ENCODE measurements at places on chromosomes 7 and 10. TPM values are rescaled to one million over a fixed set of nuclear protein-coding genes. Genes with fewer than 3 reads are reported as not detected.

The FAM241B gene
- 9.5 TPM for polyA plus RNA-seq

The CTAGE8 gene
- not detected for polyA plus RNA-seq

DNA sequence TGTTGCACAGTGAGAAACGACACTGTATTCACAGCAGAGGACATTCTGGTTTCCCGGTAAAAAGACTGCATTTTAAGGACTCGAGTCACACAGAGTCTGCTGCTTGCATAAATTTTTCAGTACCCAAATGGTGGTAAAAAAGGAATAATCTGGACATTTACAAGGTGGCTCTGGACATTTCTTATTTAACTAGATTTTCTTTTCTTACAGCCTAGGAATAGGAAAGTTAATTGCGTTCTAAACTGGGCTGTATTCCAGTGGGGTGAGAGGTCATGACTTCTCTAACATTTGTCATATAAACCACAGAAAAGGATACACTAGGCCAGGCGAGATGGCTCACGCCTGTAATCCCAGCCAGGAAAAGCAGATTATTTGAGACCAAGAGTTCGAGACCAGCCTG lies 237.5 kb upstream of the KLF6 start:
- H3K27ac ChIP-seq = no peak overlapping the region
- H3K27me3 ChIP-seq = peaks cover 15% of the 10 kb centered on the region
- H3K36me3 ChIP-seq = no peaks in the 10 kb centered on the region
- no peak for DNase-seq

DNA sequence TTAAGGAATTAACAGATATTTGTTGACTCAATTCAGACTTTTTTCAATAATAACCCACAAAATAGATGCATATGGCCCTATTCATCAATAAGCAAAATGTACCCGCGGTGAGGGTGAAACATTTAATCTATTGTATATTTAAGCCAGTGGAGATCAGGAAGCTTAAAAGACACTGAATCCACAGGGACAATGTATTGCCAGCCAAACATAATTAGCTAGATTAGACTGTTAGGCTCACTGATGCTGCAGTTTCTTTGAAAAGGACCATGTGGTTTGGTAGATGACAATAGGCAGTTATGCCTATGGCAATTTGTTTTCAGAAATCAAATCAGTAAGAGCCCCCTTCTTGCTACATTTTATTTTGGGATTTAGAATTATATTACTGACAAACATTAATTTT lies 87.3 kb upstream of the PLXDC2 start:
- no peak overlapping the region for H3K27ac ChIP-seq
- no peaks in the 10 kb centered on the region for H3K4me1 ChIP-seq
- H3K36me3 ChIP-seq = no peaks in the 10 kb centered on the region
- H3K4me3 ChIP-seq = no peak overlapping the region
- H3K27me3 ChIP-seq = no peaks in the 10 kb centered on the region
- DNase-seq = no peak

DNA sequence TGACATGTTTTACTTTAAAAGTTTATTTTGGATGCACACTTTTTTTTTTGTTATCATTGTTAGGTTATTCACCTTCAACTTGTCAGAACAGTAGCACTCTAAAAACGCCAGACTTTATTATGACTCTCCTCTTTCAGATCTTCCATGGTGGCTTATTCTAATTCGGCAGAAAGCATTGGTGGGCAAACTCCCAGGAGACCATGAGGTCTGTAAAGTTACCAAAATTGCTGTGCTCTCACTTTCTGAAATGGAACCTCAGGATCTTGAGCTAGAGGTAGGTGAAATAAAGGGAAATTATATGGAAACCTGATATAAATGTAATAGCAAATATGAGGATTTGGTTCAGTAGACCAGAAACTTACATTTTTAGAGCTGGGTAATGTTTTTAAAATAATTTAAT lies 55.6 kb downstream of the INPP5F start:
- H3K36me3 ChIP-seq = no peaks in the 10 kb centered on the region
- H3K27me3 ChIP-seq = no peaks in the 10 kb centered on the region
- H3K27ac ChIP-seq = no peak overlapping the region
- no peak for DNase-seq

- H3K4me1 ChIP-seq = peaks cover 25% of the 10 kb centered on the region
- no peaks in the 10 kb centered on the region for H3K36me3 ChIP-seq
- no peak for DNase-seq
- H3K4me3 ChIP-seq = no peak overlapping the region
- H3K27ac ChIP-seq = no peak overlapping the region
These were observed 6.0 kb upstream of the MUC12 start for GRCh38 chr7:100963386-100963785.

- peak; percentile 43 for DNase-seq
- no peaks in the 10 kb centered on the region for H3K36me3 ChIP-seq
- H3K4me1 ChIP-seq = no peaks in the 10 kb centered on the region
- H3K4me3 ChIP-seq = no peak overlapping the region
- H3K27ac ChIP-seq = no peak overlapping the region
These were observed 50.9 kb downstream of the AASS start for GRCh38 chr7:122092964-122093797.

DNA sequence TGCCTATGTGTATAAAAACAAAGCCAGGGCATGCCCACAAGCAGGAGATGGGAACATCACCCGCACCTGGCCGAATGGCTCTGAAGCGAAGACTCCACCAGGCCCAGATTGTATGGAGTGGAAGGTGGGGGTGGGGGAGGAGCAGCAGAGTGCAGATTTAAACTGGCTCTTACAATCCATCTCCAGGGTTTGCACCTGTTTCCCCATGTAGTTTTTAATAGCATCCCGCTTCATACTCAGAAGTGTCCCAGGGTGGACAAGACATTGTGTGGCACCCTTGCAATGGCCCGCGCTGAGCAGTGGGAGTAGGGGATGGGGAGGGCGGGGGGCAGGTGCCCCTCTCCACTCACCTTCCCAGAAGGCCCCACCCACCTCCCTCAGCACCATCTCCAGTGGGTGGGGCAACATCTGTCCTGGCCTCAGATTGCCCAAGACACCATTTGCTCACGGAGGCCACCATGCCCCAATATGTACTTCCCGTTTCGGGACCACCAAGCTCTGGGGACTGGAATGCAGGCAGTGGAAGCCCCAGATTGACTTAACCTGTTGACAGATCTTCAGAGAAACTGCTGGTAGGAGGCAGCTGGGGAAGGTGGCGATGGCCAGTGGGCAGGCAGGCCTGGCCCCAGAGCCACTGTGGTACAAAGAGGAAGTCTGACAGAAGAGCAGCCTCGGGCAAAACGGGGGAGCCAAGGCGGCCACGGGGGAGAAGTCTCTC lies 23.0 kb downstream of the VSIR start:
- no peak overlapping the region for H3K4me3 ChIP-seq
- peaks cover 92% of the 10 kb centered on the region for H3K4me1 ChIP-seq
- no peak for DNase-seq
- H3K27me3 ChIP-seq = peaks cover 7% of the 10 kb centered on the region

DNA sequence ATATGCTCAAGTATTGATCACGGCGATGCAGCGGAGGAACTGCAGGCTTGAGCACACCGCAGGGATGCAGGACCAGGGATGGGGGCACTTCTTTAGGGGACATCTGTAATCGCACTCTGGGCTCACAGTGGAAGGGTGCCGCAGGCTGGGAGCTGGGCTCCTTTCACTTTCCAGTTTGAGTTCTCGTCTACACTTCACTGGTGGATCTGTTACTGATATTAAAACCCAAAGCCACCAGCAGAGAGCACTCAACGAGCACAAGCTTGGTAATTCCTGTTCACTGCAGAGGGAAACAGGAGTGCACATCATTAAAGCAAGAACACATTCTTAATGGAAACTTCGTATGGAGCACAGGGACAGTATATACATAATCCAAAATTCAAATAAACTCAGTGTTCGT lies 91.3 kb downstream of the PARD3 start:
- DNase-seq = no peak
- H3K36me3 ChIP-seq = no peaks in the 10 kb centered on the region
- no peaks in the 10 kb centered on the region for H3K4me1 ChIP-seq
- no peaks in the 10 kb centered on the region for H3K27me3 ChIP-seq

DNA sequence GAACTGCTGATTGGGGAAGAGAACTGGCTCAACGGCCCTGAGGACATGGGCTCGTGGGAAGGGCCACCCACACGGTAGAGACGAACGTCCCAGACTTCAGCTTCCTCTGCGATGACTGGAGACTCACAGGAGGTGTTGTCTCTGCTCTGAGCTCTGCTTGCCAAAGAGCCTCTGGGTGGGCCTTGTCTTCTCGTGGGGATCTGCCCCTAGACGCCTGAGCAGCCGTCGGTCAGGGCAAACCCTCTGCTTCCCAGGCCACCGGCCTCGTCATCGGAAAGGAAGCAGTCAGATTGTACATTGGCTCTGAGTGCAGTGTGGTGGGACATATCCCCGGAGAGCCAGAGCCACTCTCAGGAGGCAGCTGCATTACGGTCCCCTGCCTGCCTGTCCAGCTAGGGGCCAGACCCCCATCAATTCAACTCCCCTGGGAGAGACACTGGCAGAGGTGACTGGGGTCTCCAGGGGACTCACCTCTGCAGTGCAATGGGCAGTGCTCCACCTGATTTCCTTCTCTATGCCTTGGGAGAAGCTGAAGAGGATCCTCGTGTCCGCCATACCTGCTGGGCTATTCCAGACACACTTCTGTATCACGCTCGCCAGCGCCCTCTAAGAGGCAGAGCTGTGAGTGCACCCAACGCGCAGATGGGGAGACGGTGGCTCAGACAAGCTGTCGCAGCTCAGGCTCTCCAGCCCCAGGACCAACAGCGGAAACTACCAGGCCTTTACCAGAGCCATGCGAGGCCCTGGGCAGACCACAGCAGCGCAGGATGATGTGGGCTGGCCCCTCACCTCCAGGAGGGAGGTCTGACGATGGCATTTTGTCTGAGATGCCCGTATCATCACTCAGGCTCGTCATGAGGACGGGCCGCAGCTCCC lies 227.4 kb downstream of the TCERG1L start:
- H3K4me1 ChIP-seq = no peaks in the 10 kb centered on the region
- no peak overlapping the region for H3K27ac ChIP-seq
- peaks cover under 1% of the 10 kb centered on the region for H3K27me3 ChIP-seq
- no peaks in the 10 kb centered on the region for H3K36me3 ChIP-seq
- H3K4me3 ChIP-seq = no peak overlapping the region

DNA sequence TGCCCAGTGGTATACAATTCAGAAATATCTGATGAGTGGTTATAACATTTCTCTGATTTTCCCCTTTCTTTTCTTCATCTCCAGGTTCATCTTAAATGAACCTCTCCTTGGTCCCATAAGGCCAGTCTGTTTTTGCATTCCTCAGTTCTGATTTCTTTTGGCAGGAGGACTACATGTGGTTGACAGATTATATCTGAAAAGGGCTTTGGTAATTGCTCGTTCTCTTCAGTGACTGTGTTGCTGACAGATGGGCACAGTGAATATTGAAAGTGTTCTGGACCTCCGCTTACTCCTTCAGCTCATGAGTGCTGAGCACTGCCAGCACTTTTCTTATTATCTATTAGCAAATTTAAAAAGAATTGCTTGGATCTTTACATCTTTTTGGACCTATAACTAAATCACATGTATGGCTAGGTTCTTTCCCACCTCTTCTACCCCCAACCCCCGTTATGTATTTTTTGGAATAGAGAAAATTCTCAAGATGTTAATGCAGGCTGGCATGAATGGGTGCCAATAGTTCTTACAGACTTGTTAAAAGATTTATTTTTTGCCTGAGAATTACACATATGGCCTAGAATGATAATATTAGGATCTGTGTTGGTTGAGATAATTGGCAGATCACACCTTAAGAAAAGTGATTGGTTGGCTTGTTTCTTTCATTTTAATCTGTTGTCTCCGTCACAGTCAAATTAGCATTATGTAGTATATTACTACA lies 323.0 kb downstream of the EXOC4 start:
- H3K27me3 ChIP-seq = no peaks in the 10 kb centered on the region
- H3K4me3 ChIP-seq = no peak overlapping the region
- H3K4me1 ChIP-seq = no peaks in the 10 kb centered on the region
- DNase-seq = no peak
- H3K27ac ChIP-seq = no peak overlapping the region
- H3K36me3 ChIP-seq = no peaks in the 10 kb centered on the region

GRCh38 chr7:112358513-112358912 lies 91.7 kb upstream of the IFRD1 start:
- no peak for DNase-seq
- peaks cover 14% of the 10 kb centered on the region for H3K27me3 ChIP-seq
- H3K27ac ChIP-seq = no peak overlapping the region
- no peak overlapping the region for H3K4me3 ChIP-seq
- H3K4me1 ChIP-seq = no peaks in the 10 kb centered on the region

GRCh38 chr10:132650611-132651250 lies 113.1 kb downstream of the INPP5A start:
- no peaks in the 10 kb centered on the region for H3K36me3 ChIP-seq
- no peak overlapping the region for H3K27ac ChIP-seq

- H3K27me3 ChIP-seq = no peaks in the 10 kb centered on the region
- no peak for DNase-seq
- no peaks in the 10 kb centered on the region for H3K4me1 ChIP-seq
- H3K36me3 ChIP-seq = no peaks in the 10 kb centered on the region
- H3K4me3 ChIP-seq = no peak overlapping the region
These were observed 259.5 kb upstream of the HGF start for GRCh38 chr7:82029236-82029913.

DNA sequence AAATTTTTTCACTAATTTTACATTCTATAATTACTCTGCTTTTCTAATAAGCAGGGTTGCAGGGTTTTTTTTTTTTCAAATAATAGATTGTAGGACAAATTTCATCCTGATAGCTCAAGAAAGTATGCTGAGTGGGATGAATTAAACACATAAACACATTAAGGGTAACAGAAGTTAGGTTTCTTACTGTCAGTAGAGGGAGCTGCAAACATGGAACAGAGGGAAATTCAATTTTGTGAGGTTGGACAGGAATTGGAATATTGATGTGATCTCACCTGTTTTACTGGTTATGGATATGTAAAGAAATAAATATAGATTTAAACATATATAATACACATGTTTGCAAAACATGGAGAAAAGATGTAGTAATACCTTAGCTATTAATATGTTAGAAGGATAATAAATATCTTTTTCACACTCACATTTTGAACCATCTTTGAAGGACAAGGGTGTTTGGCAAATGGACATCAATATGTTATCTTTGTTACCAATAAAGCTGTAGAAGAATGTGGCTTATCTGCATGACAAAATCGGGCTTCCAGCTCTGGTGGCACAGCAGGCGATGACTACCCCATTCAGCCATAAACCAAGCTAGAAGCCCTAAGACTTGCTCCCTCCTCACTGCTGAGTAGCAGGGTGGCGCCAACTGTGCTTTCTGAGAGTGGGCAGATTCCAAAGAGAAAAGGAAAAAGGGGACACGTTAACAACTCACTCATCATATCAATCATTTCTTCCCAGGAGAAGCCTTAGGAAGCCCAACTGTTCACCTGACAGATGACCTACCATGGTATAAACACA lies 1257.4 kb downstream of the GATA3 start:
- H3K27me3 ChIP-seq = no peaks in the 10 kb centered on the region
- H3K36me3 ChIP-seq = no peaks in the 10 kb centered on the region
- no peak overlapping the region for H3K4me3 ChIP-seq
- no peak overlapping the region for H3K27ac ChIP-seq

Measured in K562 (cell line).